HTR-8/SVneo (cell line): ENCODE measurements at places on chromosomes 1 and 21.

GRCh38 chr1:27489501-27489972 is 430 bp downstream of the WASF2 start:
- DNase-seq: no peak

DNA sequence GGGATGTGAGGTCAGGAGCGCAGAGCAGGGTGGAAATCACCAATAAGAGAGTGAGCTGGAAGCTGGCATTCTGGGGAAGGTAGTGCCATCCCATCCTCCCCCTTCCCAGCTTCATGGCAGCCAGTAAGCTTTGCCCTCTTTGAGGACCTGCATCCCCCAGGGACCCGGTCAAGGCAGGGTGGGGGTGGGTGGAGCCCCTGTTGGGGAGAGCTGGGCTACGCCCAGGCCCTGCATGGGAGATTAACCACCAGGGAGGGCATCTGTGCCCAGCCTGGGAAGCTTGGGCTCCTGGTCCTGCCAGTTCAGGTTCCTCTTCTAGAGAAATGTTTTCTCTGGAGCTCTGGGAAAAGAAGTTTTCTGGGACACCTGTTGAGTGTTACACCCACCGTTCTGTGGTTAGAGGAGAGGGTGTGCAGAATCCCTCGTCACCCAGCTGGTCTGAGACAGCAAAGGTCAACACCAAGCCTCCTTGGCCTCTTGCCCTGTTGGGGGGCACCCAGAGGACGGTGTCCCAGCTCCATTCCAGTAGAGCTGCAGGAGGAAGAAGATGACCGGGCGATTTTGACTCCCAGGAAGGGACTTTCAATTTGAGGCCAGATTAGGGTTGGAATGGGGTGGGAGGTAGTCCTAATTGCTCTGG is 30.1 kb upstream of the TENT5C start:
- no peak for DNase-seq

DNA sequence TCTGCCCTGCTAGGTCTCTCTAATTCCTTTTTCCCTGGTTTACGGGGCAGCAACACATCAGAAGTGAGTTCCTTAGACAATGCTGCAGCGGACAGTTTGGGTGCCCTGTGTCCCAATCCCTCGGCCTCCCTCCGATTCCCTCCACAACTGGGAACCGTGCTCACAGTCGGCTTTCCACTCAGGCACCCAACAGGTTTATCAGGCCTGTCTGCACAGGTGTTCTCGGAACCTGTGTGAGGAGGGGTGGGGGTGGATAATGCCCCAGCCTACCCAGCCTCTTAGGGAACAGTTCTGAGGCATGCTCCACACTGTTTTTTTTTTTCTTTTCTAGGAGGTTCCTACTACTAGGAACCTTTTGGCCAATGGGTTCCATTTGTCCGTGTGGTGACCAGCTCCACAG is 131.2 kb downstream of the DISC1 start:
- no peak for DNase-seq

DNA sequence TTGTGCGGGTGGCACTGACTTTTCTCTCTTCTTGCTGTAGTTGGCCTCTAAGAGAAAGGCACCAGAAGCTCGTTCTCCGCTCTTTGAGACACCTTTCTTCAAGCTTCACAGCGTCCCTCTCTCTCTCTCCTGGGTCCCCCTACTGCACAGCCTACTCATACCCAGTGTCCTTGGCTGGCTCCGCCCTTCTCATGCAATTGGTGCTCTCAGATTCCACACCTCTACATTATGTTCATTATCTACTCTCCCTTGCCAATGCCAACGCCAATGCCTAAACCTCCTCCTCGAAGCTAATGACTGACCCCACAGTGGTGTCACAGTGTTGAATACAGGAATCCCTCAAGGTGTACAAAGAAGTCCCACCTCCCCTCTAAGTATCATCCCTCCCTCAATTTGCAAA is 4.8 kb upstream of the DNAJC28 start:
- no peak for DNase-seq

- no peak for DNase-seq
Observed at GRCh38 chr1:1353389-1354151, 4.4 kb upstream of the DVL1 start.

- DNase-seq: peak; percentile 85
Observed at GRCh38 chr1:178031856-178032320, 62.0 kb upstream of the RASAL2 start.

- DNase-seq: no peak
Observed at GRCh38 chr1:172602706-172603105, 56.2 kb upstream of the FASLG start.

DNA sequence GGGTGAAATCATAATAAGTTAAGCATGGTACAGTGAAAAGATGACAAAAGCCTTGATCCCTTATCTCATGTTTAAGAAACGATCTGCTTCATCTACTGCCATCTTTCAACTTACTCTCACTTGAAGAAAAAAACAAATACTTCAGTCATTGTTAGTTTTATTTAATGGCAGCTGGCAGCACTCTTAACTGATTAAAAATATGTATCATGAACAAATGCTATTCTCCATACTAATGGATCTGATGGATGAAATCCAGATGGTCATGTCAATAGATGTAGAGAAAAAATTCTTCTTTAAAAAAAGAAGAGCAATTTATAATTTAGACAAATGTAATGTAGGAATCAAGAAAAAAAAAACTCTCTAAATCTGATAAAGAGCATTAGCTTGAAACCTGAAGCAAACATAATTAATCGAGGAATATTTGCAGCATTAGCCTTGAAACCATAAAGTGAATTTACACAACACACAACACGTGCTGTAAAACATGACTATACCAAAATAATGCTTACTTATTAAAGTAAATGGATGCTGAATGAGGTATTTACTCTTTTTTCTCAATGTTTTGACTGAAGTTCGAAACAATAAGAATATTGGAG is 579.0 kb upstream of the ADAMTS5 start:
- DNase-seq: no peak
